ENCODE measurements at places on chromosomes 7 and 10.

DNA sequence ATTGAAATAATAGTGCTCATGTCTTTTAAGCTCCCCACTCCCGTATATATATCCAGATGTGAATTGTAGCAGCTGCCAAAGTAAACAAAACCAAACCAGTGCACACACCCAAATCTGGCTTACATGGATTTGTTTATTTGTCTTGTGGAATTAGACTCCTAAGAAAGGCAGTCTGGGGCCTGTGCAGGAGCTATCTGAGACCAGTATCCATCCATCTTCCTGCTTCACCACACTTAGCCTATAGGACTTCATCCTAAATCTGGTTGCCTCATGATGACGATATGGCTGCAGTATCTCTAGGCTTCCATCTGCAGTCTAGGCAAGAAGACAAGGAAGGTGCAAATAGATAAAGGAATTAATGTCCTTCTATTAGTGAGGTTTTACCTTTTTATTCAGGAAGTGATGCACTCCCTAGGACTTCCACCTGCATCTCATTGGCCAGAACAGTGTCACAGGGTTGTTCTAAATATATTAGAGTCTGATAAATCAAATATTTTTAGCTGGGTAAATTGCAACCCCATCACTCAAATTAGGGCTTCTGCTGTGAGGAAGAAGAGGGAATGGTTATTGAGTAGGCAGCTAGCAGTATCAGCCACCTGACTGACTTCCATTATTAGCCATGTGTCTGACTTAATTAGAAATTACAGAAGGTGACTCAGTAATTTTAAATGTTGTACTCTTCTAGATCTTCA is 6.0 kb downstream of the WIPF3 start:
- no peak for DNase-seq

DNA sequence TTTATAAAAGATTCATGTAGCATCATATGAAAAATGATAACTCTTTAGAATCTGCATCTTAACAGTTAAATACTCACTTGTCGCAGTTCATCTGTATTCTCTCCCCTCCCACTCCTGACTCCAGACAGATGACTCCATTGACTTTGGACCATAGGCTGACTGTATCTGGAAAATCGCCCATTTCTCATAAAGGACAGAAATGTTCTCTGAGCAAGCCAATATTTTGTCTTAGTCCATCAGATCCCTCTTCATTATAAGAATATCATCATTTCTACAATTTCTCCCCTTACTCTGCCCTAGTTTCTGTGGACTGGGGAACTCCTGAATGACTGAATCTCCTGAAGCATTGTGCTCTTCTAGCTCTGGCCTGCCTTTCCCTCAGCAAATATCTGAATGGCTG is 125.4 kb downstream of the SEMA3D start:
- DNase-seq = no peak

DNA sequence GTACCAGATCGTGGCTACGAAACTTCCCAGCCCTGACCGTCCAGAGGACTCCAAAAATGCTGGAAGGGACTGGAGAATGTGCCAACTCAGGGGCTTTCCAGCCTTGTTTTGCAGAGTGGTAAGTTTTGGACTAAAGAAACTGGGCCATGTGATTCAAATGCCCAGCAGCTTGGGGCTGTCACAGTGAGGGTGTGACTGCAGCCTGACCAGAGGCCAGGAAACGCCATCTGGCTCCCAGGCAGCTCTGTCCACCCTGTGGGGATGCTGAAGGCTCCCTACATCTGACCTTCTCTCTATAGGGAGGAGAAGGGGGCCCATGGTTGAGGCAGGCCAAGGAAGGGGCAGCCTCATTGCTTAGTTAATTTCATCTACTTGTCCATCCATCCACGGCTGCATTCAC is 61.6 kb upstream of the HMX3 start:
- no peak for DNase-seq

DNA sequence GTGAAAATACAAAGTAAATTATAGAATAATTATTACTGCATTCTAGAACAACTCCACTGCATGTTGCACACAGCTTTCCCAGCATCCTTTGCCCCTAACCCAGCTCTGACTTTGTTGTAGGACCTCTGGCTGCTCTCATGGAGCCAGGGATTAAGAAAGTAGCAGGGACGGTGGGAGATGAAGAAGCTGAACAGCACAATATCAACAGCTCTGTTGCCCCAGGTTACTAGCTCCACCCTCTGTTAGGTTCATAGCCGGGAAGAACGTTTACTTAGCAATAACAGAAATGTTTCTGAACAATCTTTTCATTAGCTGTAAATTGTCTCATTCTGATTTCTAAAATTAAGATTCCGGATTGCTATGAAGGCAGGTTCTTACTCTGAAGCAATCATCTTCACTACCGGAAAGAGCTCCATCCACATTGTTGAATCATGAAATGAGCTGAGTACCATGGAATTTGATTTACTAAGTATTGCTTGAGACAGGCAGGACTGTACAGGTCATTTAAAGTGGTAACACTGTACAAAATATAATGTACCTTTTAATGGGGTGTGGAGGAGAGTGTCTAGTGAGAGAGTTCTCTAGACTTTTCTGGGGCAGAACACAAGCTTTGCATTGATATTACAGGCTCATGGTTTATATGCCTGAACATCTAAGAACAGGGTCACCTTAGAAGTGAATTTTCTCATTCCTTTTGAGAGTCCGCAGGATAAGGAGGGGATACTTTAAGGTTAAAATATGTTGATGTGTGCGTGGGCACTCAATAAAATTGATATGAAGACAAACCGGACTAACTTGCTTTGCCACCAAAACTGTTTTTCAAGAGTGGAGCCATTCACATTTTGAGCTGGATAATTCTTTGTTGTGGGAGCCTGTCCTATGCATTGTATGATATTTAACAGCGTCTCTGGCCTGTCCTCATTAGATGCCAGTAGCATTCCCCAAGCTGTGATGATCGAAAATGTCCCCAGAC is 20.8 kb upstream of the RAB18 start:
- no peak for DNase-seq

DNA sequence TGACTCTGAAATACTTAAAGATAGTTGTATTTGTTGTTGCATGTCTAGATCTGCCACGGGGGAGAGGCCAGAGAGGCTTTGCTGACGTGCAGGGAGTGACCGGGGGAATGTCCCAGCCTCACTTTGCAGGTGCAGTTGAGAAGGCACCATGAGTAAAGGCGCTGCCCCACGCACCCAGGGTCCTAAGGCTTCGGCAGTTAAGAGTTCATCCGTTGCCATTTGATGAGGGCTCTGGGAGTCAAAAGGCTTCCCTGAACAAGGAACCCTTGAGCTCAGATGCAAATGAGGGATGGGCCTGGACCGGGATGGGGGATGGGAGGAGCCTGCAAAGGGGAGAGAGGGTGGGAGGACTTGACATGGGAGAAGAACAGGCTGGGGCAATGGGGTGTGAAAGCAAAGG is 20.4 kb downstream of the PPP2R2D start:
- DNase-seq = no peak

- DNase-seq = no peak
These were observed 17.6 kb downstream of the PDSS1 start for GRCh38 chr10:26715137-26715487.

- no peak for DNase-seq
These were observed 28.6 kb downstream of the KAT6B start for GRCh38 chr10:74855027-74855426.

- no peak for DNase-seq
These were observed 103.6 kb downstream of the ELMO1 start for GRCh38 chr7:37344886-37345579.

GRCh38 chr7:68537774-68538071 is 1060.6 kb upstream of the AUTS2 start:
- no peak for DNase-seq
